ENCODE measurements at places on chromosomes 7 and 10.

DNA sequence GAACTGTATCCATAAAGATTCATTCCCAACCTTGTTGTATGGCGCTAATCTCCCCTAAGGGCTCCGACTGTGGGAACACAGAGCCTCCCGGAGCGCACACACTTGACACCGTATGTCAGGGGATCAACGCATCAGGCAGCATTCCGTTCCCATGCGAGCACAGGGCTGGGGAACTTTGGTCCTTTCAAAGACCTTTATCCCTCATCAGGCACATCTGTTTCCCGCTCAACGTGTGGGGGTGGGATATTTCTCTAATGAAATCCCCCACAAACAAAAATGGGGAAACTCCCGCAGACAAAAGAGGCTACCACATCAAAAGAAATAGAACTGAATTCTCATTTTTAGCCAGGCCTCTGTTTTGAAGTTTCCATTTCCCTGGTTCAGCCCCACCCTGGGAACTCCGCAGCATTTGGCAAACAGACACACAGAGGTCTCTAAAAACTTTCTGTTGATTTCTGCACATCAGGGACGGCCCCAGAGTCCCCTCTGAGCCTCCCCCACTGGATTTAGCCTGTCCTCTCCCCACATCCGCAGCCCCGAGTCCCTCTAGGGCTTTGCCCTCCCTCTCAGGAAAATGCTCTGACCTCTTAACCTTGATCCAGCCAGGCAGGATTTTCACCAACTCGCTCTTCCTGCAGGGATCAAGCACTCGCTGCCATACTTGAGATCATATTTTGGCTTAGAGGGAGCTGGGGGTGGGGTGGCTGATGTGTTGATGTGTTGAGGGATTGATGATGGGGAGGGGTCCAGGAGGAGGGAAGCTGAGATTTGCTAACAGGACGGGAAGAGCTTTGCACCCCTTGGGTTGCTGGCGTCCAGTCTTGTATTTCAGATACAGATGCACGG lies 6.6 kb downstream of the CPA5 start:
- DNase-seq: no peak

DNA sequence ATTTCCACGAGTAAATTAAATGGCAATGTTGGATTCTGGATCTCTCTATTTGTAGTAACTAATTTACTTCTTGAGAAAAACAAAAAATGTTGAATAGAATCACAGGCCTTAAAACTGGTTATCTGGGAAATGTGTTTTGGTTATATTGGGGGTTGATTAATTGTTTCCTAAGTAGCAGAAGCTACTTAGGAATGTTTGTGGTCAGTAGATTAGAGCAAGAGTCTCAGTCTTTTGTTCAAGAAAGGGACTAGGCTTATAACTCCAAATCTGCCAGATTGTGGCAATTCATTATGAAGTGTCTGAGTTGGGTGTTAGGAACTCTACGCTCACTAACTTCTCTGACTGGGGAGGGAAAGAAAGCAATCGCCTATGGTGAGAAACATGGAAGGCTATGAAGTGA lies 244.3 kb upstream of the PHYHIPL start:
- no peak for DNase-seq

DNA sequence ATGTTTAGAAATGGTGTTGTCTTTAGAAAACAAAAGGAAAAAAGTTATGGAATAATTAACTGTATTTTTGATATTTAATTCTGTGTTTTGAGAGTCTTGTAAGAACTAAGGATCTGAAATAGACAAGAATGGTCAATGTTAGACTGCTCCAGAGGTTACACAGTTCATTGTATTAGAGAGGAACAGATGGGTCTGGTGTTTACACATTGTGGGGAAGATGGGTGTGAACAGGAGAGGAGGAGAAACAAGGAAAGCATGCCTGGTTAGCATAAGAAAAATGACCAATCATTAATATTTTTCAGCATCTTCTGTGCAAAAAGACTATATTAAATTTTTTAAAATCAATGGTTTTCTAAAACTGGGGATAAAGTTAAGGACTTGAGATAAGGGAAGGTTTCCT lies 11.9 kb downstream of the MEOX2 start:
- no peak for DNase-seq

DNA sequence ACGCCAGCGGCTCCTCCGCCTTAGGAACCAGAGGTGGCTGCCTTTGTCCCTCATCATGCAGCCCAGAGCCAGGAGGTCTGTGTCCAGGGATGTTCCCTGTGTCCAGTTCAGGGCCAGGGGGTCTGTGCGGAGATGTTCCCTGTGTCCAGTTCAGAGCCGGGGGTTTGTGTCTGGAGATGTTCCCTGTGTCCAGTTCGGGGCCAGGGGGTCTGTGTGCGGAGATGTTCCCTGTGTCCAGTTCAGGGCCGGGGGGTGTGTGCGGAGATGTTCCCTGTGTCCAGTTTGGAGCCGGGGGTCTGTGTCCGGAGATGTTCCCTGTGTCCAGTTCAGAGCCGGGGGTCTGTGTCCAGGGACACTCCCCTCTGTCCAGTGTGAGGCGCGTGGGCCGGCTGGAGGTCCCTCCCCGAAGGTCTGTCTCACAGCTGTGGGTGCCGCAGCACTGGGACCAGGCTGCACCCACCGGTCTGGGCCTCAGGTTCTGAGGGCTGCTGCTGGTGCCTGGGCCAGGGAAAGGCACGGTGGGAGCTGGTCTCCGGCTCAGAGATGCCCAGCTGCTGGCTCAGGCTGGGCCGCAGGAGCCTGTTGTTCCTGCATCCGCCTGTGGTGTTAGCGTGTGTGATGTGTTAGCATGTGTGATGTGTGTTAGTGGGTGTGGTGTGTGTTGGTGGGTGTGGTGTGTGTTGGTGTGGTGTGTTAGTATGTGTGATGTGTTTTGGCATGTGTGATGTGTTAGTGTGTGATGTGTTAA lies 67.9 kb upstream of the CFAP46 start:
- DNase-seq: no peak

DNA sequence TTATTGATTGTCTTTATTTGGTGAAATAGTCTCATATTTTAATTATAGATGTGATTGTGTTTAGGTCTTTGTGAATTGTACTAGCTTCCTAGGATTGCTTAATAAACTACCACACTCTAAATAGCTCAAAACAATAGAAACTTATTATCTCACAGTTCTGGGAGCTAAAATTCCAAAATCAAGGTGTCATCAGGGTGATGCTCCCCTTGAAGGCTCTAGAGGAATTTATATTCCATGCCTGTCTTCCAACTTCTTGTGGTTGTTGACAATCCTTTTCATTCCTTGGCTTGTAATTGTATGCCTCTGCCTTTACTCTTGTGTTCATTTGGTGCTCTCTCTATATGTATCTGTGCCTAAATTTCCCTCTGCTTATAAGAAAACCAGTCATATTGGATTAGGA lies 155.3 kb upstream of the AKR1E2 start:
- no peak for DNase-seq

- no peak for DNase-seq
These were observed 150.2 kb upstream of the CACNA2D1 start for GRCh38 chr7:82593780-82594179.

DNA sequence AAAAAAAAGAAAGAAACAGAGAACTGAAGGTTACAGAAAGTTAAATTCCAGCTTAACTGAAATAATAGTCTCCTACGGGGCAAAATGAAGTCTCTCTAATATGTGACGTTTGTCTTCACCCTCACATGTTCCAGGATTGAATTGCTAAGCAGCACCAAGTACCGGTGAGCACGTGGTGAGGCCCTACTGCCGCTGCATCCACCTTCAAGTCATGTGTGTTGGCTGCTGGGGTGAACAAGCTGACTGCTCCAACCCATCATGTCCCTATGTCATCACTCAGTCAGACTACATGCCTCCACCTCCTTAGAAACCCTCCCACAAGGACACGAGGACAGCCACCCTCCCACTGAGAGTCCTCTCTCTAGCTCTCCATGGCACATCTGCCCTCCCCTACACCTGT lies 35.4 kb upstream of the NPFFR1 start:
- no peak for DNase-seq

DNA sequence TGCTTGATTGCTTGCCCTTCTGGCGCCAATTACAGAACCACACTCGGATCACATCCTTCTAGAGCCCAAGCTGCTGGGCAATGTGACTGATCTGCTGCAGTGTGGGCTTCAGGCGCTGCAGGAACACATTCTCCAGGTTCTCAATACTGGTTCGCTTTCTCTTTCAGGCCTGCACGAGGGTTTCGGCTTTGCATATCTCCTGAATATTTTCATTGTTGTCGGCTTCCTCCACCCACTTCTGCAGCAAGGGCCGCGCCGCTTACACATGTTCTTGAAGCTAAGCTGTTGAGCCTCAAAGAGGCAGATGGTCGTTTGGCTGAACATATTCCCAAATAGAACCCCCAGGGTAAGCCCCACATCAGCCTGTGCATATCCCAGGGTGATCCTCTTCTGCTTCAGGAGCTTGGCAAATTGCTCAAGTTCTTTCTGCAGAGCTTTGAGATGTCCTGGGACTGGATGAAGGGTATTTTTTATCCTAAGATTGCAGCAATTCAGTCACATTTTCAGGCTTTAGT lies 64.6 kb downstream of the HERC4 start:
- no peak for DNase-seq

GRCh38 chr10:31011017-31011664 lies 20.5 kb downstream of the ZNF438 start:
- DNase-seq: no peak

- no peak for DNase-seq
These were observed 36.5 kb downstream of the GNAT3 start for GRCh38 chr7:80475383-80475782.

DNA sequence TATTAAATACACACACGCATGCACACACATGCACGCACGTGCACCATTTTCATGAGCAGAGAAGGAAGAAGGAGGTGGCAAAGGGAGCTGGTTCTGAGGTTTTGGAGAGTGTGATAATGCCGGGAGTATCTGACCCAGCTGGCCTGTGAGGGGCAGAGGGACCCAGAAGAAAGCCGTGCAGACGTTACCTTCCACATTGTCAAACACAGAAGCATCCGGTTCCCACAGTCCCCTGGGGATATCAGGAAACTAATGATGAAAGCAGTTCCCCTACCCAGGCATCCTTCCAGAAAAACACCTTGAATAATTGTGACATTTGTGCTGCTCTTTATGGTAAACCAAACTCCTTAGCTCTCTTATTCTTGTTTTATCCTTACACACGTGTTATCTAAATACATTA lies 85.7 kb upstream of the FAM180A start:
- no peak for DNase-seq

DNA sequence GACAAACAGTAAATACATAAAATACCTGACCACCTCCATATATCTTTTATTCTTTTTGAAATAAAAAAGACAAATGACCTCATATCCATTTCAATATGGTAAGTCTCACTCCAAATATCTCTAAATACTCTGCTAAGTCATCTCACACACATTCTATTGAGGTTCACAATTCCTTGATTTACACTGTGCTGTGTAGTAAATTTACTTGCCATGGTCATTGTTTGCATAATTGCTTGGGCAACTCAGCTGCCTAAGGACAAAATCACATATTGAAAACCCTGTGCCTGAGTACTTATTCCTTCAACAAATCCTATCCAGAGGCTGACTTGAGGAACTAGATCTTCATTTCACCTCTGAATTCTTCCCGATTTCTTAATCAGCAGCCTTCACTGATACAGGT lies 176.4 kb downstream of the THSD7A start:
- DNase-seq: no peak

- DNase-seq: no peak
These were observed 16.3 kb upstream of the COL1A2 start for GRCh38 chr7:94378356-94378755.

GRCh38 chr10:87790185-87790584 lies 27.8 kb downstream of the ATAD1 start:
- DNase-seq: no peak

- DNase-seq: no peak
These were observed 10.7 kb downstream of the MTURN start for GRCh38 chr7:30145426-30145970.

DNA sequence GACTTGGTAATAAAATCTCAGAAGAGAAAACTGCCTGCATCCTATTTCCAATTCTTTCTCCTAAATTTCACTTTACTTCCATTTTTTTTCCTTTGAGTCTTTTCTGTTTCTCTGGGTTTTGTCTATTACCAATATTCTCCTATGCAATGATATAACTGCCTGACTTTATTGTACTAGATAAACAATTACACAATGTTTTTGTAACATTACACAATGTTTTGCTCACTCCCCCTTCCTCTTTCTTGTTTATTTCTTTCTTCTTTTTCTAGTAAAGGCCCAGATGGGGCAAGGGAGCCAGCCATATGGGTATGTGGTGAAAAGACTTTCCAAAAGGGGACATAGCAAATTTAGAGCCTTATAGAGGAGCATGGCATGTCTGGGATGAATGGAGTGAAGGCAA lies 278.7 kb upstream of the PHYHIPL start:
- no peak for DNase-seq

GRCh38 chr7:98483964-98484545 lies 83.2 kb upstream of the BAIAP2L1 start:
- DNase-seq: no peak

- no peak for DNase-seq
These were observed 60.7 kb upstream of the ZNF746 start for GRCh38 chr7:149558149-149558861.

DNA sequence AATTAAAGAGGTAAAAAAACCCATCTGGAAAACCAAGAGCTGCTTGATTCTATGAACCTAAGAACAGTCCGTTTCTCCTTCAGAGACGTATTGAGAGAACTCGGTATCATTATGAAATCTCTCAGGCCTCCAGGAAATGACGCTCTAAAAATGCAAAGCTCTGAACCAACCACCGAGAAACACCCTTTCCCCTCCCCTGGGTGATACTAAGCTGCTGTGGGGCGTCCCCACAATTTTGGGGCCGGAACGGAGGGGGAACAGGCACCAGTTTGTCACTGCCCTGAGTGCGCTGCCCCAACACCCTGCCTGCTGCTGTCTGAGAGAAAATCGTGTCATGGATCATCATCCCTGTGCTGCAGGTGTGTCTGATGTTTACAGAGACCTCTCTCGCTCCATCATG lies 509.5 kb downstream of the DNAJB6 start:
- DNase-seq: no peak

DNA sequence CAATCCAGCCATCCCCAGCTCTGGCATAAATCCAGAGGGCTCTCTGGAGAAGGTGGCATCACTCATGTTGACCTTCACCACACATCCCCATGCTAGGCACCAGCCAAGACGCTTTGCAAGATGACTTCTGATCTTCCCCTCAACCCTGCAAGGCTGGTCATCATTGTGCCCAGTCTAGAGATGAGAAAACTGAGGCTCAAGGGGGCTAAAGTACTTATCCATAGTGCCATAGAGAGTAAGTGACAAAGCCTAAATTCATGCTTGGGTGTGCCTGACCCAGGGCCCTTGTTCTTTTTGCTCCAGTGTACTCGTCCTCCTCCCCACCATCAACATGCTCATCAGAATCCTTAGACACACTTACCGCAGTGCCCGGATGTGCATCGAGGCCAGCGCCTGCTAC lies 1.7 kb upstream of the C10orf105 start:
- no peak for DNase-seq

- no peak for DNase-seq
These were observed 5.3 kb upstream of the CAPZA2 start for GRCh38 chr7:116857052-116857451.

DNA sequence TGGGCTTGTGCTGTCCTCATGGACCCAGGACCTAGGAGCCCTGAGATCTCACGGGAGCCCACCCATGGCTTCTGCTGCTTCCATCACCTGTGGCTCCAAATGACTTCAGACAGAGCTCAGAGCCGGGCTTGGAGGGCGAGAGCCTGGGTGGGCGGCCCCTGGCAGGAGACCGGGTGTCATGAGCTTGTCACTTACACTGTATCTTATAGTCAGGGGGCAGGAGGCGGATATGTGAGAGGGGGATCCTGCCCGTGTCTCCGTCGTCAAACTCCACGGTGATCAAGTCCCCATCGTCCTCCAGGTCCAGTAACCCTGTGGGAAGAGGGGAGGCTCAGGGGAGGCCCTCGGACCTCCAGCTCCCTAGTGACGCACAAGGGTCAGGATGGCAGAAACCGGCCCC lies 33.0 kb downstream of the SLC29A4 start:
- no peak for DNase-seq

GRCh38 chr7:98189559-98189958 lies 21.7 kb upstream of the BHLHA15 start:
- no peak for DNase-seq
